ENCODE measurements at places on chromosomes 3 and 15.

DNA sequence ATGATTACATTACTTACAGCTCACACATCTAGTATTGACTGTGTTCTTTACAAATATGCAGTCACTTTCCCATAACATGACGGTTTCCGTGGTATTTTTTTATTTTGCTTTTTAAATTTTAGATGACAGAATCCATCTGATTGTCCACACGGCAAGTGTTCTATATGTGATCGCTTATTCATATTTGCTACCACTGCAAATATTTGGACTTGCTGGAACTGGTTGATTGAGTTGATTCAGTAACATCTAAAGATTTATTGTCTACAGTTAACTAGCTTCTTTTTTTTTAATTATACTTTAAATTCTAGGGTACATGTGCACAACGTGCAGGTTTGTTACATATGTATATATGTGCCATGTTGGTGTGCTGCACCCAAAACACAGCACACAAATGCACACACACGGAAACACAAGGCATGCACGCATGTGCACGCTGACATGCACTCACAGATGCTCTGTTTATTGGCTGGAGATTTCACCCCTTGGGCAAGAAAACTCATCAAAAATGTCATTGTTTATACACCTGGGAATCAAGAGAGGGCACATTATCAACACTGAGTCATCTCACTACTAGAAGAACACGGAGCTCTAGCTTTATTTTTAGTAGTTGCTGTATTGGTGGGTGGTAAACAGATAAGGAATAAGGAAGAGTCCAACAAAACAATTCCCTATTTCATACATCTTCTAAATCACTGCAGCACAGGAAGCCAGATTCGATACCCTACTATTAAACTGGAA lies 16.4 kb downstream of the ARRDC4 start:
- DNase-seq: no peak

- no peak for DNase-seq
Observed at GRCh38 chr15:41474436-41474835, 19.2 kb upstream of the ITPKA start.

DNA sequence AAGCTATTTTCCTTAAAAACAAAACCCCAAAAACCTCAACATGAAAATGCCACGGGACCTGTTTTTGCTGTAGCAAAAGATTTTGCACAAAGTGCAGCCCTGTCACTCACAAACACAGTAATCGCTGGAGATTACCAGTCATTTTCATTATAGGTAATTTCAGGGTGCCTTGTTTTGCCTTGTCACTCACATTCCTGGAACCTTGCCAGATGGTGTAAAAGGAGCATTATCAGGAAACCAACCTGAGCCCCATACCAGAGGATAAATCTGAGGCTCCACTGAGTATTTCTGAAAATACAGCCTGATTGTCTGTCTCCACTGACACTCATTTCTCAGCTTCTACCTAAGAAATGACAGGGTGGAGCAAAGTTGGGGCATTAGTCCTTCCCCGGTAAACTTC lies 791.3 kb upstream of the LMCD1 start:
- peak; percentile 52 for DNase-seq

GRCh38 chr3:183393625-183394024 lies 34.8 kb downstream of the MCF2L2 start:
- DNase-seq: no peak

GRCh38 chr3:196360586-196360985 lies 22.4 kb upstream of the TM4SF19 start:
- no peak for DNase-seq

DNA sequence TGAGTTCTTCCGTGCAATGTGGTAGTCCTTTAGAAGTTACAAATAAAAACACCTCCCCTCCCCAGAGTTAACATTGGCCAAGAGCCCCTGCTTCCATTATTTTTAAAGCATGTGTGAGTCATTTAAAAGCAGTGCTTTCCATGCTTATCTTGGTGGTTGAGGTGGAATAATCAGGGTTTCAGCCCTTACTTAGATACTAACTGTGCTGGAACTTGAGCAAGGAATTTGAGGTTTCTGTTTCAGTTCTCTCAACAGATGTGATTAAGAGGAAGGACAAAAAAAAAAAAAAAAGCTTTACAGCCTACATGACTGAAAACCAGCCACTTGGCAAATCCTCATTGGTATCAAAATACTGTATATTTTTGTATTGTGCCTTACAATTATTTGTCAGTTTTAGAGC lies 64.5 kb downstream of the CGNL1 start:
- no peak for DNase-seq

DNA sequence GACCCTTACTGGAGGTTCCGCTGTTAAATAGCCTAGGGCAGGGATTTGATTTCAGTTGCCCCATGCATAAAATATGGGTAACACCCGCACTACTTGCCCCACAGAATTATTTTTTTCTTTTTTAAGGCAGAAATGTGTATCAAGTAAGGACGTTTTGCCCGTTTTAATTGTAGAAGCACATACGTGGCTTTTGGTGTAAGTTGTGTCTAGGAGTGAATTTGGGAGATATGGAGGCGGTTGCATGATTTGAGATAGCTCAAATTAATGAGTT lies 636 bp upstream of the LRRC58 start:
- DNase-seq: no peak

- no peak for DNase-seq
Observed at GRCh38 chr3:10162185-10162584, 2.5 kb upstream of the IRAK2 start.

DNA sequence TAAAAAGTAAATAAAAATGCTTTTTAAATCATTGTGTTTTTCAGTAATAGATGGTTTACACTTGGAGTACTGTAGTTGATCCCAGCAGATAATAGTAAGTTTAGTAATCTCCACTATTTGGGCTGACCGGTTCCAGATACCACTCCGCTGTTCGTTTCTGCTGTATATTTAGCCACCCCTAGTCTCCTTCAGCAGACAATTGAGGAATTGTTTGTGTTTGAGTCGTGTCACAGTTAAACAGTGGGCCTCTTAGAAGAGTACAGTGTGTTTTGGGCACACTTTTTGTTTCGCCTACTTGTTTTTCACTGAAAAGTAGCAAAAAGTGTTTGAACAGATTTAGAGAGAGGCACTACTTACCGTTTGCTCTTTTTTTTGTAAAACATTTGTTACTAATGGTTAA lies 33.2 kb downstream of the PAK2 start:
- DNase-seq: no peak

DNA sequence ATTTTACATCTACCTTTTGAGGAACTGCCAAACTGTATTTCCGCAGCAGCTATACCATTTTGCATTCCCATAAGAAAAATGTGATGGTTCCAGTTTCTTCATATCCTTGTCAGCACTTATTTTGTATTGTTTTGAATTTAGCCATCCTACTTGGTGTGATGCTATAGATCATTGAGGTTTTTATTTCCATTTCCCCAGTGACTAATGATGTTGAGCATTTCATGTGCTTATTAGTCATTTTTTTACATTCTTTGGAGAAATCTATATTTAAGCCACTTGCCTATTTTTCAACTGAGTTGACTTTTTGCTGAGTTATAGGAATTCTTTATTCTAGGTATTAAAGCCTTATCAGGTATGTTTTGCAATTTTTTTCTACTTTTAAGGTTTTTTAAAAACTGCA lies 347.6 kb upstream of the RARB start:
- no peak for DNase-seq

- no peak for DNase-seq
Observed at GRCh38 chr3:71517271-71517791, 66.2 kb downstream of the FOXP1 start.

- DNase-seq: peak; percentile 27
Observed at GRCh38 chr15:64775551-64776401, at the start of gene RBPMS2. TSS of gene RBPMS2 (minus strand) at chr15:64775589. CDS start at chr15:64775319, 270 bp downstream.

Data from NCI-H82 (cell line).